ENCODE measurements at places on chromosomes 5 and 9.

DNA sequence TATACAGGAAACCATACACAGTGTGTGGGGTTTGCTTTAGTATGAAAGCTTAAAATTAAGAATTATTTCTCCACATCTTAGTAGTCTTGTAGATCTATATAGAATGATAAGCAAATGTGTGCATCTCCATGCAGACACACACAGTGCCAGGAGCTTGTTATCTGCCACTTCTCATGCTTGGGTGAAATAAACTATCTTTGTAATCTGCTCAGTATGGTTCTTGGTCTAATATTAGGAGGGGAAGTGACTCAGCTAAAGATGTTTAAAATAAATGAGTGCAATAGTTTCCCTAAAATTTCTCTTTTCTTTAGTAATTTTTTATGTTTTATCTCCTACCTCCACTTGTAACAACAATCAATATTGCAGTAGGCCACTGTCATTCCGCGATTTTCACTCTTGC is 689.6 kb downstream of the TAF11L14 start:
- DNase-seq, result no peak

GRCh38 chr5:22852807-22853660 is at the start of gene CDH12:
Gene CDH12 (minus strand): TSS chr5:22853344.
- DNase-seq, result no peak

DNA sequence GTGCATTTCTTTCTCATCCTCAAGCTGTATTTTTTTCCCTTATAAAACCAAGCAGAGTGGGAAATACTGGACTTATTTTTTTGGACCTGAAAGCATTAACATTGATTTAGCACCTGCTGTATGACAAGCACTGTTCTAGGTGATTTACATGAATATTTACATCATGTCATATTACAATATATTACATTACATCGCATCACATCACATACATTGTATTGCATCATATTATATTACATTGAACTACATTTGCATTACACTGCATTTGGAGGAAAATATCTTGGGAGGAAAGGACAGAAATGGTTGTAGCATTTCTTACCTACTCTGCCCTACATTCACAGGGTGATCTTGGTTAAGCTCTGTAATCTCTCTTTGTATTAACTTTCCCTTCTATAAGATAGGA is 11.2 kb upstream of the PDCD1LG2 start:
- DNase-seq, result no peak

DNA sequence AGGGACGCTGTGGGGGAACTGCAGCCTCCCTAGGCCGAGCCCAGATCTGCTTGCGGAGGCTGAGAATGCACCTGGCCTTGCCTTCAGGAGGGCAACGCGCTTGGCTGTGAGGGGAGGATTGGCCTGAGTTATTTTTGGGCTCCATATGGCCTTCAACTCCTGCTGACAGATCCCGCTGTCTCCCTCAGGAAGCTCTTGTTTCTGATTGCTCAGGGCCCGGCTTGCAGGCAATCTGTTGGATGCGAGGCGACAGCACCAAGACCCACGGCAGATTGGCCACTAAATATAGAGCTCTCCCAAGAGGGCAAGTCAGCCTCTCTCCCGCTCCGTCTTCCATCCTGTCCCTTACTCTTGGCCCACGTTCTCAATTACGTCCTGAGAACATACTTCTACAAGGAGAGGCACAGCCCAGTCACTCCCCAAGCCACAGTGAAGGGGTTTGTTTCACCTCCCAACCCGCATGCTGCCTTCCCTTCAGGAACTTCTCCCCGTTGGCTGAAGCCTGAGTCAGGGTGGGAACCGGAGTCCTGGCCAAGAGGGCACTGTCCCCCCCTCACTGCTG is 53.6 kb downstream of the RASGEF1C start:
- no peak for DNase-seq

GRCh38 chr5:140595538-140596300 is 31.1 kb downstream of the SLC35A4 start:
- no peak for DNase-seq

DNA sequence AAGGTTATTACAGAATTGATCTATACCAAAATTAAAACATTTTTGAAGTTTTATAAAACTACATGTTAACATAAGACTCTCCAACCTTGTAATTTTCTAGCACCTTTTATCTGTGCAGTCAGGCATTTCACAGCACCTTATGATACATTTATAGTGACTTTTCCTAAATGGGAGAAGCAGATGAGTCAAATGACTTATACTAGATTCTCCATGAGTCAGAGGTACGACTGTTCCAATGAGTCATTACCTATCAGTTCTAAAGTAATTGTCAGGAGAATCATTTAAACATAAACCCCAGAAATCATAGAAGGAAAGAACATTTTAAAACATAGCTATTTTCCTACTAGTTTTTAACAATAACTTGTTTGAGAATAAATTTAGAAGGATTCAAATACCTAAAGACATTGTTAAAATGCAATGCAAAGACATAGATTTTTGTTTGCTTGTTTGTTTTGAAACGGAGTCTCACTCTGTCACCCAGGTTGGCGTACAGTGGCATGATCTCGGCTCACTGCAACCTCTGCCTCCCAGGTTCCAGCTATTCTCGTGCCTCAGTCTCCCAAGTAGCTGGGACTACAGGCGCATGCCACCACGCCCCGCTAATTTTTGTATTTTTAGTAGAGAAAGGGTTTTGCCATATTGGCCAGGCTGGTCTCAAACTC is 34.7 kb upstream of the DMXL1 start:
- no peak for DNase-seq

DNA sequence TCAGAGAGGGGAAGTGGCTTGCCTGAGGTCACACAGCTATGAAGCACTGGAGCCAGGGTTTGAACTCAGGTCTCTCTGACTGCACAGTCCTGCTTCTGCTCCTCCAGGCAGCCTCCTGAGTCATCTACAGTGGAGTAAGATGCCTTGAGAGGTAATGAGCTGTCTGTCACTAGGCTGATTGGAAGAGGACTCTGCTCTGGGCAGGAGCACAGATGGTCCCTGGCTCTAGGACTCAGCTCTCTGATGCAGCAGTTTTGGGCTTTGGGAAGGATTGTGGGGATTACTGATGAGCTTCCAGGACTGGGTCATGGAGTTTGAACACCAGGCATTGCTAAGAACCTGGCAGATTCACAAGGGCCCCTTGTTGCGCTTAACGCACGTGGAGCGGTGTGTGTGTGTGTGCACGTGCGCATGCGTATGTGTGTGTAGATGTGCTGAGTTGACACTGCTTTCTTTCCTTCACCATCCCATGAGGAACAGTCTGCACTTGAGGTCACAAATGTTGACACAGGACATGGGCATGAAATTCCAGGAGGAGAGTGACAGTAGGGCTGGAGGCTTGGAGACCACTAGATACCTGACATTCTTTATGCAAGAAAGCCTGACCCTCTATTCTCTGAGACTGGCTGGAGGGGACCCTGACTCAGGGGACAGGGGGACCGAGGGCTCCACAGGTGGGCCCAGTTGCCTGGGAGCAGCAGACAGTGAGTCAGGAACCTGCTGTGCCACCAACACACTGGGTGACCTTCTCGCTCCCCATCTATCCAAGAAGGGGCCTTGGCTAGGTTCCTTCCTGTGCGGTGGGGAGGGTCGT is 170.5 kb downstream of the RGS3 start:
- no peak for DNase-seq

DNA sequence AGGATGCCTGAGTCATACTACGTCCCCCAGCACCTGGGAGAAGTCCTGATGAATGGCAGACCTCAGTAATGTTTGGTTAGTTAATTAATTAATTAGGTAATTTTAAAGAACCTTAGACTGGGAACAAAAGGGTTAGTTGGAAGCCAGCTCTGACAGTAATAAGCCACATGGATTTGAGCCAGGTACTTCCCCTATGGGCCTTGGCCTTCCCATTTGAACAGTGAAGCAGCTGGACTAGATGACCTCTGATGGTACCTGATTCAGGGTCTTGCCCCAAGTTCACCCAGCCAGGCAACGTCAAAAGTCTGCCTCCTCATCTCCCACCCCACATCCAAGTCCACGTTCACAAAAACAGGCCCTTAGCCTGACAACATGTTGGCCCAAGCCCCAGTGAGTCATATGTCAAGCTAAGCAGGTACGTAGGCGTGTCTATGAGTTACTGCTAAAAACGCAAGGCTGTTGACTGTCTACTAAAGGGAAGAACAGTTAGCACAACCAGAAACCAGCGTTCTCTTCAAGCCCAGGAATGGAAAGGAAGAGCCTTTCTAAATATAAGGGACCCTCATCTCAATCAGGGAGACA is 303.2 kb downstream of the ACTL7B start:
- DNase-seq, result no peak

GRCh38 chr9:69627281-69627680 is 44.9 kb downstream of the APBA1 start:
- no peak for DNase-seq

GRCh38 chr9:134378901-134379338 is 52.7 kb downstream of the RXRA start:
- DNase-seq, result peak; percentile 70

GRCh38 chr5:128252196-128252595 is 168.6 kb downstream of the SLC12A2 start:
- DNase-seq, result no peak

DNA sequence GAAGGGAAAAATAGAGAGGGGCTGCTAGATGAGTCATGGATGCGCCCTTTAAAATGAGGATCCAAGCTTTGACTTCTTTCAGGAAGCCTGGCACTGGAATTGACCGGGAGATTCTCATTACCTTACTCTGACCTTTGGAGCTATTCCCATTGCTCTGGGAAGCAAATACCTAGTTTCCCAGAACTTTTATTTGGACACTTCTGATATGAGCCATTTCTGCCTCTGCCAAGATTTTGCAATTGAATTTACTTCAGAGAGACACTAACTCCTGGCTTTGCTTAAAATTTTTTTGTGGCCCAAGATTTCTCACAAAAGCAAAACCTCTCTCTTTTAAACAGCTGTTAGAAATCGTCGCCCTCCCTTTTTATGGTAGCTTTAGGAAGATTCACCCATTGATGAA is 15.7 kb upstream of the AGXT2 start:
- DNase-seq, result no peak

All from left ventricle myocardium inferior (tissue), 1 donor.